ENCODE measurements at places on chromosomes 5 and 9.

DNA sequence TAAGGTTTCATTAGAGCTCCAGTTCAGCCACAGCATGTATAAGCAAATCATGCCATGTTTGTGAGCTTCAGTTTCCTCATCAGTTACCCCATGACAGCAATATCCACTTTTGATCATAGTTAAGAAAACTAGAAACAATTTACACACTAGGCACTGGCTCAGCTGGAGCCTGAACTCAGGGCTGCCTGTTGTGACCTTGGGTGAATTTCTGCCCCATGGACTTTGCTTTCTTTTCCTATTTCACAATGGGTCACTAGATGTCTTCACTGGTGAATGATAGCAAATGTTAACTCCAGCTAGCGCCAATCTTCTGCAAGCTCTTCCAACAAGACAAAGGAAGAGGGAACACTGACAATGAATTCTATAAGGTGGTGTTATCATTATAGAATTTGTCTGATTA, 233.3 kb upstream of the TRIM32 start:
- H3K4me1 ChIP-seq: no peaks in the 10 kb centered on the region
- no peak overlapping the region for H3K4me3 ChIP-seq
- no peaks in the 10 kb centered on the region for H3K27me3 ChIP-seq
- no peak for DNase-seq

- no peak overlapping the region for H3K27ac ChIP-seq
- H3K4me3 ChIP-seq: no peak overlapping the region
- H3K4me1 ChIP-seq: peaks cover 3% of the 10 kb centered on the region
Observed at GRCh38 chr5:87390576-87391199, 22.0 kb downstream of the CCNH start.

DNA sequence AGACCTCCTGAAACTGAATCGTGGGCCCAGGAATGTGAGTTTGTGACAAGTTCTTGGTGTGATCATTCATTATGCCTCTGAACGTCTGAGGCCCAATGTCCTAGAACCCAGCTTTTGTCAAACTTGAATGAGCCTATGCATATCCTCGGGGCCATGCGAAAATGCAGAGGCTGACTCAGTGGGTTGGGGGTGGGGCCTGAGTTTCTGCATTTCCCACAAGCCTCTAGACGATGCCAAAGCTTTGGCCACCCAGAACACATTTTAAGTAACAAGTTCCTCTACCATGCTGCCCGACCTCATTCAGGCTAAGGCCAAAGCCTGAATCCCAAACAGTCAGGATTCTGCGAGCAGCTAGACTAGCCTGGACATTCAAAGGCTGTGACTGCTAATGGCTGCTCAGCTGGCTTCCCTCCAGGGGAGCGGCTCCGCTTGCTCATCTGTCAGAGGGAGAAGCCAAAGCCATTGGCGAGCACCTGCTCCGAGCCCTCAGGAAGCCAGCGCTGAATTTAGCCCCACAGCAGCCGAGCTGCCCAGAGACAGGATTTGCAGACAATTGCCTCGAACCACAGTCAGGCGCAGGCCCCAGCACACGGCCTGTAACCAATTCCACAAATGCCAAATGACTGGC, 177.5 kb downstream of the ZDHHC21 start:
- no peak overlapping the region for H3K4me3 ChIP-seq
- no peaks in the 10 kb centered on the region for H3K27me3 ChIP-seq
- H3K4me1 ChIP-seq: peaks cover 5% of the 10 kb centered on the region
- peak overlapping the region; percentile 43 for H3K27ac ChIP-seq
- peak; percentile 62 for DNase-seq

DNA sequence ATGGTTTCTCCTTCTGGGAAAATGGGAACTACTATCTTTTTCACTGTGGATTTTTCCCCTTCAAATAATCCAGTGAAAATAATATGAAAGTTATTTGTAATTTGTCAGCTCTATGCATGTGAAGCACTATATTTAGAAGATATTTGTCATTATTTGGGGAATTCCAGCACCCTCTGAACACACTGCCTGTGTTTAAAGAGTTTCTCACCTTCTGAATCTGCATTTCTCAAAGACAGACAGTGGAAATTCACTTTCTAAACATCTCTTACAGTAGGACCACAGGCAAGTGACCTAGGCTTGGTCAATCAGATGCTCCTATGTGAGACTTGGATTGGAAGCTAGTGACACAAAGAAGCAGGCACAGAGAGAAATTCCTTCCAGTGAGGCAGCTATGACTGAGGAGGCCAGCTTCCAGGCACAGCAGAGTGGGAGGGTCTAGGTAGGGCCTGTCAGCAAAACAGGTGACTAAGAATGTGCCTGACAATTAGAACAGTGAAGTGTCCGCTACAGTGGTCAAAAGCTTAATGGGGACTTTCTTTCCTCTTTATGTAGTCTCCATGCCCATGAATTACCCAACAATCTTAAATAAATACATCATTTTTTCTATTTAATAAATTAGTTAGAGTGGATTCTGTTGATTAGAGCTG, 167.2 kb downstream of the HMHB1 start:
- H3K27ac ChIP-seq: no peak overlapping the region
- H3K4me1 ChIP-seq: no peaks in the 10 kb centered on the region
- no peaks in the 10 kb centered on the region for H3K27me3 ChIP-seq
- no peak for DNase-seq

- H3K36me3 ChIP-seq: no peaks in the 10 kb centered on the region
- no peak overlapping the region for H3K4me3 ChIP-seq
- no peak overlapping the region for H3K27ac ChIP-seq
- peaks cover 9% of the 10 kb centered on the region for H3K4me1 ChIP-seq
Observed at GRCh38 chr5:178587763-178588611, 2.2 kb downstream of the COL23A1 start.

- DNase-seq: no peak
- H3K4me3 ChIP-seq: peak overlapping the region; percentile 86
- no peaks in the 10 kb centered on the region for H3K36me3 ChIP-seq
- H3K27me3 ChIP-seq: no peaks in the 10 kb centered on the region
- peaks cover 15% of the 10 kb centered on the region for H3K4me1 ChIP-seq
- H3K27ac ChIP-seq: peak overlapping the region; percentile 86
Observed at GRCh38 chr5:75053054-75053303, 621 bp upstream of the GCNT4 start.

DNA sequence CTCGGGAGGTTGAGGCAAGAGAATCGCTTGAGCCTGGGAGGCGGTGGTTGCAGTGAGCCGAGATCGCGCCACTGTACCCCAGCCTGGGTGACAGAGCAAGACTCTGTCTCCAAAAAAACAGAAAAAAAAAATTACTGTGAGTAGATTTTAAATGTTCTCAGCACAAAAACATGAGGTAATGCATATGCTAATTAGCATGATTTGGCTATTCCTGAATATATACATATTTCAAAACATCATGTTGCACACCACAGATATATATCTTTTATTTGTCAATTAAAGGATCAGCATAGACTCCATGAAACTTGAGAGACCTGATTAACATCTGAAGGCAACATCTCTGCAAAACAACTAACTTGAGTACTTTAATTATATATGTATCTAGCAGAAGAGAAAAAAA, 103.3 kb downstream of the THBS4 start:
- H3K27me3 ChIP-seq: no peaks in the 10 kb centered on the region
- DNase-seq: no peak
- H3K4me1 ChIP-seq: peaks cover 23% of the 10 kb centered on the region

GRCh38 chr9:15999422-16000339, 446.8 kb downstream of the CCDC171 start:
- no peak for DNase-seq
- no peak overlapping the region for H3K27ac ChIP-seq
- H3K36me3 ChIP-seq: no peaks in the 10 kb centered on the region
- no peaks in the 10 kb centered on the region for H3K4me1 ChIP-seq
- no peak overlapping the region for H3K4me3 ChIP-seq

- no peaks in the 10 kb centered on the region for H3K4me1 ChIP-seq
- DNase-seq: no peak
- H3K27ac ChIP-seq: no peak overlapping the region
- H3K27me3 ChIP-seq: no peaks in the 10 kb centered on the region
Observed at GRCh38 chr9:87812375-87813118, 70.1 kb upstream of the SPATA31E1 start.

All from gastrocnemius medialis (tissue), 4 donors.